ENCODE measurements at places on chromosomes 4 and X.

DNA sequence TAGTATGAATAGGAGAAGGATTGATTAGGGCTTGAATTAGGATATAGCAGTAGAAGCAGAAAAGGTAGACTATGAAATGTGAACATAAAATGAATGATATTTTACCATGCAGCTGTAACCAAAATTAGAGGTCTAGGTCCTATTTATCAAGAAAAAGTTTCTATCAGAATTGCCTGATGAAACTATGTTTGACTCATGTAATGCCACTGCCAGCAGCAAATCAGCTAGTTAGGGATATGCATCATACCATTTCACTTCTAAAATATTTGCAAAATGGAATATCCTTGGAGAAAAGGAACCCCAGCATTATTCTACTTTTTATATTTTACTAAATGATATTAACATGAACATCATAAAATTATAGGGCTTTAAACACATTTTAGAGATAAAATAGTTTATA, 188.4 kb downstream of the WDFY3 start:
- H3K27ac ChIP-seq: no peak overlapping the region
- no peak for DNase-seq
- no peak overlapping the region for H3K4me3 ChIP-seq
- H3K27me3 ChIP-seq: no peaks in the 10 kb centered on the region
- H3K36me3 ChIP-seq: peaks cover 51% of the 10 kb centered on the region

- no peak overlapping the region for H3K4me3 ChIP-seq
- H3K36me3 ChIP-seq: no peaks in the 10 kb centered on the region
- no peak overlapping the region for H3K27ac ChIP-seq
- H3K27me3 ChIP-seq: no peaks in the 10 kb centered on the region
- no peak for DNase-seq
- no peaks in the 10 kb centered on the region for H3K4me1 ChIP-seq
Measured at GRCh38 chrX:74465424-74465823, 44.1 kb downstream of the SLC16A2 start.

DNA sequence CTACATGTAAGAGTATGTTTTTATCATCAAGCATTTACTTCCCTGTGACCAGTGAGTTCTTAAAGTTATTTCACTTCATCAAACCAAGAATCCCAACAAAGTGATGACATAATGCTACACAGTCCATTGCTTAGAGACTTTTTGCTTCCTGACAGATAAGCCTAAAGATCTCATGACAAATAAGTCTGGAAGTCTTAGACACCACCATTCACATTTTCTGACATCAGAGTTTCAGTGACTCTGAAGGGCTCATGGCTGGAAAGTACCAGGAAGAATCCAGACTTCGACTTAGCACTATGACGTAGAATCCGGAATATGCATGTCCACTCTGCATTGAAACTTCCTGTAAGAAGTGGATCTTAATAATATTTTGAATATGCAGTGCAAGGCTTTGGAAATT, 53.7 kb downstream of the CLDN22 start:
- H3K27me3 ChIP-seq: no peaks in the 10 kb centered on the region
- H3K36me3 ChIP-seq: no peaks in the 10 kb centered on the region
- no peak overlapping the region for H3K27ac ChIP-seq
- no peak for DNase-seq
- no peak overlapping the region for H3K4me3 ChIP-seq

DNA sequence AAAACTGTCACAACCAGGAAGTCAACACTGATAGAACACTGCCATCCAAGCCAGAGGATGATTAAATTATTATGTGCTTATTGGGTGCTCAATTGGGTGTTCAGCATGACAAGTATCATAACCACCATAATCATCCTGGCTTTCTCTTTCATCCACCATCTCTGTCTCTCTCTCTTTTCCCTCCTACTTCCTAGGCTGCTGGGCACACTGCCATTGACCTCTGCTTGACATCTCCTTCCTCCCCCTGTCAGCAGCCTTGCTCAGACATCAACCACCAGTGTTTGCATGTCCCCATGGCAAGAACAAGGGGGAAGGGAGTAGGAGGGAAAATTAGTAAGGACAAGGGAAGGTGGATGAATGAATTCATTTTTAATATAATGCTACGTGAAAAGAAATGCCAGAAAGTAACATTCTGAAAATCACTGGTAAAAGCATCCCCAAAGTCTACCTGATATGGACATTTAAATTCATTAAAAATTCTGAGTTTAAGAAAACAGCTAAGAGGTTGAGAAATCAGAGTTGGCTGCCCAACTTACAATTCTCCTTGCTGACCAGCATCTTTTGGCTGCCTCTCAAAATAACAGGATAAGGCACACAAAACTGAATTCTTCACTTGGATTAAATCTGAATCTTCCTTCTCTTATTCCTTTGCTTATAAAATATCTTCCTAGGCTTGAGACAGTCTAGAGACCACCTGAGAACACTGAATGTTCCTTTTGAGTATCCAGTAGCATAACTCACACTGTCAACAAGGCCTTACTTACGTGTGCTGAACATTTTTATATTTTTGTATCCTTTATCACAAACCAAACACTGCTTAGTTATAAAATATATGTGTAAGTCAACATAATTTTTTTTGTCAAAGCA, 48.5 kb downstream of the SNCA start:
- H3K4me3 ChIP-seq: no peak overlapping the region
- H3K27me3 ChIP-seq: no peaks in the 10 kb centered on the region
- no peaks in the 10 kb centered on the region for H3K36me3 ChIP-seq
- no peaks in the 10 kb centered on the region for H3K4me1 ChIP-seq
- DNase-seq: no peak

GRCh38 chr4:84235126-84235944, 263.8 kb downstream of the NKX6-1 start:
- no peak overlapping the region for H3K27ac ChIP-seq
- H3K4me3 ChIP-seq: no peak overlapping the region
- no peaks in the 10 kb centered on the region for H3K4me1 ChIP-seq
- no peaks in the 10 kb centered on the region for H3K36me3 ChIP-seq

GRCh38 chr4:185565696-185566095, 30.4 kb upstream of the PDLIM3 start:
- no peaks in the 10 kb centered on the region for H3K27me3 ChIP-seq
- no peak overlapping the region for H3K4me3 ChIP-seq
- H3K27ac ChIP-seq: no peak overlapping the region
- no peak for DNase-seq
- no peaks in the 10 kb centered on the region for H3K4me1 ChIP-seq
- H3K36me3 ChIP-seq: no peaks in the 10 kb centered on the region

GRCh38 chr4:119730671-119730950, 102.0 kb upstream of the PDE5A start:
- no peaks in the 10 kb centered on the region for H3K27me3 ChIP-seq
- no peak overlapping the region for H3K4me3 ChIP-seq
- no peaks in the 10 kb centered on the region for H3K36me3 ChIP-seq
- no peak for DNase-seq
- H3K27ac ChIP-seq: peak overlapping the region; percentile 16

DNA sequence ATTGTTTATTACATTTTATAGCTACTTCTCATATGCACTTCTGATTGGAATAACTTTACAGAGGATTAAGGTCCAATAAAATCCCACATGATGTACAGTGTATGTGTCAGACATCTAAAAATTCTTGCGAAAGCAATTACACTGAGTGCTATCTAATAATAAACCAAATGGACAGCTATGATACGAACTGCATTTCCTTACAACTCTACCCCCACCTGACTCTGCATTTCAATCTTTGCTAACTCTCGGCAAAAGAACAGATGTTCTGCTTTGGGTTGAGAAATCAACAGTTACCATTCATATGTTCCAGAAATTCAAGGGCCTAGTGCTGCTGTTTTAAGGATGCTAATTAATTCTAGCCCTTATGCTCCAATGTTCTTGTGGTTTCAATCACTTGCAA, 287.9 kb upstream of the NOCT start:
- H3K27ac ChIP-seq: no peak overlapping the region
- H3K4me3 ChIP-seq: no peak overlapping the region
- H3K36me3 ChIP-seq: no peaks in the 10 kb centered on the region
- no peaks in the 10 kb centered on the region for H3K4me1 ChIP-seq
- no peaks in the 10 kb centered on the region for H3K27me3 ChIP-seq

DNA sequence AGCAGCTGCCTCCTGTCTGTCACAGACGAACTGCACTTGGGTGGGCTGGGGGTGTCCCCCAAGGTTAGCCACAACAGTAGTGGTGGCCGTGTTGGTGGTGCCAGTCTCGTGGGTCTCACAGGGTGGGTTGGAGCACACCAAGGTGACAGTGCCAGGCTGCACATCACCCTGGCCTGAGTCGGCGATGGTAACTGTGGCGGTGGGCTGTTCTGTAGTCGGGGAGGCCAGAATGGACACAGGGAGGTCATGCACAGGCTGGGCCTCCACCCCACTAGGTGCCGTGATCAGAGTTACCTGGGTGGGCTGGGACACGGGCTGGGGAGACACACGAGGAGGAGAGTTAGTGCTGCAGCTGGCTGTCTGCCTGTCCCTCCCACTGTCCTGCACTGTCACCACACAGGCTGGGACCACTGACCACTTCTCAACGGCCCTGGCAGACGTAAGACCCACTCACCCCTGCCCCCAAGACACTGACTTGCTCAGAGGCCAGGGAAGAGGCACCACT, 10.8 kb upstream of the RENBP start:
- no peak overlapping the region for H3K4me3 ChIP-seq
- no peaks in the 10 kb centered on the region for H3K27me3 ChIP-seq
- DNase-seq: no peak
- H3K36me3 ChIP-seq: no peaks in the 10 kb centered on the region
- no peak overlapping the region for H3K27ac ChIP-seq

DNA sequence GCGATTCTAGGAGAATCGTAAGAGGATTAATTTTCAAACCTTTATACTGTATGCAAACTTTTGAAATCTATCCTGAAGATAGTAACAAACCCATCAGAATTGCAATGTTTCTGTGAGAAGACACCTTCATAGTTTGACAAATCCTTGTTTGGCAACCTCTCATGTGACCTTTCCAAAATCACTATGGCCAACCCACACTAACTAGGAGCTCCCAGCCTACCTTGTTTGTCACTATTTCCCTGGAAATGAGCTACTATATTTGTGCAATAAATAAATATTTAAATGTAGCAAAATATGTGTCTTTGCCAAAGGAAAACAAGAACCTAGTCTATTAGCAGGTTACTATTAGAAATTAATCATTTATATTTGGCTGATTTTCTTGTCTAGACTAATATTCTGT, 173.7 kb downstream of the PPP1R2C start:
- no peaks in the 10 kb centered on the region for H3K27me3 ChIP-seq
- no peaks in the 10 kb centered on the region for H3K36me3 ChIP-seq
- DNase-seq: no peak
- no peaks in the 10 kb centered on the region for H3K4me1 ChIP-seq
- no peak overlapping the region for H3K4me3 ChIP-seq

- H3K4me1 ChIP-seq: no peaks in the 10 kb centered on the region
- no peak for DNase-seq
- H3K4me3 ChIP-seq: no peak overlapping the region
- H3K27me3 ChIP-seq: no peaks in the 10 kb centered on the region
- H3K36me3 ChIP-seq: no peaks in the 10 kb centered on the region
Measured at GRCh38 chr4:181938631-181939030, 304.6 kb upstream of the TENM3 start.

DNA sequence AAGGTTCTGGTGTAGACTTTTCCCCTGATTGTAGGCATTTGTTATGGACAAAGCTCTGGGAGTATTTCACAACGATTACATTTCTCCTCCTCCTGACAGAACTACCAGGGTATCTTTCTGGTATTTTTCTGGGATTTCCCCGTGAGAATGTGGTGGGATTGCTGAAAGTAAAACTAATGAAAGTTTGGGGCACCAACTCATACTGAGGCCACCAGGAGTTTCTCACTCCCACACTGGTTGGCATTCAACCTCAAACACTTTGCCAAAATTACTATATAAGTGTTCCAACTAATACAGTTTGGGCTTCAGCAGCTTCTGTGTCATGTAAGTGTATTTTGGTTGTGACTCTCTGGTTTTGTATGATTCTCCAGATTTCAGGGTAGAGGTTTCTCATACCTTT, 855.1 kb downstream of the GLUD2 start:
- no peaks in the 10 kb centered on the region for H3K27me3 ChIP-seq
- H3K4me3 ChIP-seq: no peak overlapping the region
- H3K4me1 ChIP-seq: no peaks in the 10 kb centered on the region
- no peak for DNase-seq
- no peaks in the 10 kb centered on the region for H3K36me3 ChIP-seq

- DNase-seq: no peak
- H3K36me3 ChIP-seq: no peaks in the 10 kb centered on the region
- H3K4me3 ChIP-seq: no peak overlapping the region
Measured at GRCh38 chr4:78031417-78031950, 25.6 kb upstream of the FRAS1 start.

DNA sequence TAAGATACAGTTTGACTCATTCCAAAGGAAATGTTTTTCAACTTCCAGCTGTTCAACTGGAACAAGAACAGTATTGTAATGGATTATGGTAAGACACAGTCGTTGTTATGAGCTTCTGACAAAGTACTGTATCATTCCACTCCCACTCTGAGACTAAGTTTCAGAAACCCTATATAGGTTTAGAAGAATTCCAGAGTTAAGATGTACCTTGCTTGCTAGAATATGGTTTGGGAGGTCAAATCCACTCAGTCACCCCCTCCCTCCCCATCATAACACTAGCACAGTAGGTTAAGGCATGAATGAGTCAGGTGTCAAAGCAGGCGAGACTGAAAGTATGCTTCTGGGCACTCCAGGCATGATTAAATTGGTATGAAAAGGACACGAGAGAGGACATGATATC, 339.7 kb downstream of the DMD start:
- no peak overlapping the region for H3K27ac ChIP-seq
- H3K36me3 ChIP-seq: no peaks in the 10 kb centered on the region
- no peaks in the 10 kb centered on the region for H3K27me3 ChIP-seq
- no peak for DNase-seq
- no peak overlapping the region for H3K4me3 ChIP-seq

DNA sequence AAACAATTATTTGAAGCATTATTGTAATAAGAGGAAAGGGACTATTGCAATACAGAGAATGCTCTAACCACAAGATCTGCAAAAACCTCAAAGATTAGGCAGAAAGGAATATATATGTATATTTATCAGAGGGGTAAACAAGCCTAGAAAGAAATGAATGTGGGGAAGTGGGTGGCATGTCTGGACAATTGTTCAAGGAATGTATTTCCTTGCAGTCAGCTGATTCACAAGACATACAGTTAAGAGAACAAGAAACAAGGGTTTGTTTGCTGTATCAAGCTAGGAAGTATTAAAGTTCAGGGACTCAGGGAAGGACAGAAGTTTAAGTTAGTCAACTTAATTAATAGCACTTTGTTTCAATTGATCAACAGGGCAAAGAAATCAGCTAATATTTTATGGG, 514.7 kb downstream of the CENPC start:
- no peaks in the 10 kb centered on the region for H3K4me1 ChIP-seq
- no peak overlapping the region for H3K4me3 ChIP-seq
- H3K27ac ChIP-seq: no peak overlapping the region
- H3K36me3 ChIP-seq: no peaks in the 10 kb centered on the region
- DNase-seq: no peak
- H3K27me3 ChIP-seq: no peaks in the 10 kb centered on the region

- H3K27ac ChIP-seq: no peak overlapping the region
- no peaks in the 10 kb centered on the region for H3K27me3 ChIP-seq
- H3K4me1 ChIP-seq: peaks cover 14% of the 10 kb centered on the region
- H3K4me3 ChIP-seq: no peak overlapping the region
Measured at GRCh38 chr4:94409962-94410361, 41.8 kb upstream of the PDLIM5 start.

All from vagina (tissue), 2 donors.